ENCODE measurements at places on chromosomes 1 and 21. TPM values are rescaled to one million over a fixed set of nuclear protein-coding genes. Genes with fewer than 3 reads are reported as not detected.

Gene CFAP74
- not detected for total RNA-seq

GRCh38 chr1:206856674-206857464 lies 8.6 kb upstream of the IL20 start:
- H3K27me3 ChIP-seq, result no peaks in the 10 kb centered on the region
- peaks cover 11% of the 10 kb centered on the region for H3K4me1 ChIP-seq
- no peaks in the 10 kb centered on the region for H3K36me3 ChIP-seq
- no peak for DNase-seq

Gene KCNJ10
- not detected for total RNA-seq

GRCh38 chr21:19326531-19327319 lies 923.1 kb upstream of the TMPRSS15 start:
- DNase-seq, result no peak
- no peaks in the 10 kb centered on the region for H3K4me1 ChIP-seq
- H3K27ac ChIP-seq, result no peak overlapping the region
- no peak overlapping the region for H3K4me3 ChIP-seq
- H3K27me3 ChIP-seq, result no peaks in the 10 kb centered on the region
- no peaks in the 10 kb centered on the region for H3K36me3 ChIP-seq

Gene TMPRSS15
- not detected for total RNA-seq

- no peak overlapping the region for H3K4me3 ChIP-seq
- H3K4me1 ChIP-seq, result no peaks in the 10 kb centered on the region
- DNase-seq, result no peak
Measured at GRCh38 chr1:246162560-246162959, 344.5 kb downstream of the SMYD3 start.

DNA sequence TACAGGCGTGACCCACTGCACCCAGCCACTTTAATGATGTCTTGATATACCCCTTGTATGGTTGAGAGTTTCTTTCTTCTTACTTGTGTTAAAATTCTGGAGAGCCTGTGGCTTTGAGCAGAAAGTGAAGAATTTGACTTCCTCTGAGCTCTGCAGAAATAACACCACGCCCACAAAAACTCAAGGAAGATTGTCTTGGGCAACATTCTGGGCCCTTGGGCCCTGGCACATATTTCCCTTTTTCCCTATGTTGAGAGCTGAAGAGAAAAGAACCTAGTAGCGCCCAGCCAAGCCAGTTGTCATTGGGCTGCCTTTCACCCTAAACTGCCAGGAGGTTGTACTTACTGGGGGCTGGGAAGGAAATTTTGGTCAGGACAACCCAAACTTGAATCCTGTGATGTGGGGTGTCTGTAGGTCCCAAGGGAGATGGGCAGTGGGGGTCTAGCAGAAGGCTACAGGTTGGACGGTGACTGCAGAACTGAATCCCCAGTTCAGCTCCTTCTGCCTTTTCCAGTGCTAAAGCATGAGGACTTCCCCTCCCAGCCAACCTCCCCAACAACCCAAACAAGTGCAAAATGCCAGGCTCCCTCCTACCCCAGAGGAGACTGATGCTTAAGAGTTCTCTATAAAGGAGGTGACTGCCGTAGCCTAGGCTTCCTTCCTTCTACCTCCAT lies 11.7 kb upstream of the SNAPIN start:
- no peak overlapping the region for H3K27ac ChIP-seq
- H3K27me3 ChIP-seq, result no peaks in the 10 kb centered on the region
- no peak overlapping the region for H3K4me3 ChIP-seq

Gene TEX38
- total RNA-seq, result not detected

Gene S100A4
- 299 TPM for total RNA-seq

- H3K27me3 ChIP-seq, result no peaks in the 10 kb centered on the region
- H3K4me1 ChIP-seq, result no peaks in the 10 kb centered on the region
- no peak overlapping the region for H3K27ac ChIP-seq
Measured at GRCh38 chr1:222251847-222252246, 296.1 kb downstream of the HHIPL2 start.

DNA sequence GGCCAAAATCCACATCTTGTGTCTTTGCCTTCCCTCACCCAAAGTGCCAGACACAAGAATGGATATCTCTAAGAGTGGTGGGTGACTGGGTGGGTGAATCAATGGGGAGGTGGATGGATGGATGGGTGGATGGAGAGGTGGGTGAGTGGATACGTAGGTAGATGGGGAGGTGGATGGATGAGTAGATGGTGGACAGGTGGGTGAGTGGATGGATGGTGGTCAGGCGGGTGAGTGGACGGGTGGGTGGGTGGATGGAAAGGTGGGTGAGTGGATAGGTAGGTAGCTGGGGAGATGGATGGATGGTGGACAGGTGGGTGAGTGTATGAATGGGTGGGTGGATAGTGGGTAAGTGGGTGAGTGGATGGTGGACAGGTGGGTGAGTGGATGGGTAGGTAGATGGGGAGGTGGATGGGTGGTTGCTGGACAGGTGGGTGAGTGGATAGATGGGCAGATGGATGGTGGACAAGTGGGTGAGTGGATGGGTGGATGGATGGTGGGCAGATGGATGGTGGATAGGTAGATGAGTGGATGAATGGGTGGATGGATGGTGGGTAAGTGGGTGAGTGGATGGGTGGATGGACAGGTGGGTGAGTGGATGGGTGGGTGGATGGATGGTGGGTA lies 34.2 kb downstream of the SLC19A1 start:
- no peaks in the 10 kb centered on the region for H3K27me3 ChIP-seq
- H3K4me1 ChIP-seq, result no peaks in the 10 kb centered on the region
- H3K36me3 ChIP-seq, result peaks cover 2% of the 10 kb centered on the region
- no peak for DNase-seq
- no peak overlapping the region for H3K4me3 ChIP-seq
- H3K27ac ChIP-seq, result no peak overlapping the region

GRCh38 chr1:198254521-198254920 lies 97.7 kb downstream of the NEK7 start:
- no peaks in the 10 kb centered on the region for H3K36me3 ChIP-seq
- H3K27me3 ChIP-seq, result no peaks in the 10 kb centered on the region
- no peak overlapping the region for H3K4me3 ChIP-seq

DNA sequence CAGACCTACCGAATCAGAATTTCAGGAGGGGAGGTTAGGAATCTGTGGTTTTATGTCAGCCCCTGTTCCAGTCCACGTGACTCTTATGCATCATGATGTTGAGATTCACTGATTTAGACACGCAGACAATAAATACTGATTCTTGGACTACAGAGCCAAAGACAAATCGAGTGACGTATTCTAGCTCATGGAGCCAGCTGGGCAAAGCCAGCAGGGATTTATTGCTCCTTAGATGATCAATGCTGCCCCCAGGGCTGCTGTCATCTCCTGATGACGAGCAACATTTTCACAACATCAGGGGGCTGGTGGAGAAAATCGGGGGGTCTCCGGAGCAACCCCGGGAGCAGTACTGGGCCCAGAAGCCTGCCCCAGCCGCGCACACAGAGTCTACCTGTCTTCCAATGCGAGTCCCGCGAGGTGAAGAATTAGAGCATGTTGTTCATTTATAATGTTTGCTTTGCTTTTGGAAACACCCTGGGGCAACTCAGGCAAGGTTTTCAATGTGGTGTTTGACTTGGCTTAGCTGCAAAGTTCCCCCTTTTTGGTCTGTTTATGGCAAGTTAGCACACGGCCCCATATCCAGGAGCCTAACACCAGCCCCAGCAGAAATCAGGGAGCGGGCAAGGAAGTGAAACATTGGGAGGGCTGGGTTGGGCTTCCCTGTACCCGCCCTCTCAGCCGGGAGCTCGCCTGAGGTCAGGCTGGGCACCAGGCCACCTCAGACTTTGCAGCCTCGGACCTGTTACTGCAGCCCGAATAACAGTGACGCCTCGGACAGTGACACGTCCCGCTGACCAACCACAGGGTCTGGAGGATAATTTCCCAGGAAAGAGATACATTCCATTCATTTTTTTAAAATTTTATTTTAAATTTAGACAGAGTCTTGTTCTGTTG lies 19.9 kb upstream of the CLDN14 start:
- H3K27ac ChIP-seq, result no peak overlapping the region
- H3K36me3 ChIP-seq, result no peaks in the 10 kb centered on the region
- H3K4me3 ChIP-seq, result no peak overlapping the region
- H3K4me1 ChIP-seq, result no peaks in the 10 kb centered on the region

Gene ADGRB2
- total RNA-seq, result 0.71 TPM

GRCh38 chr21:34520764-34521508 lies 8.9 kb upstream of the KCNE1 start:
- H3K27ac ChIP-seq, result no peak overlapping the region
- peaks cover 7% of the 10 kb centered on the region for H3K36me3 ChIP-seq
- no peaks in the 10 kb centered on the region for H3K27me3 ChIP-seq
- H3K4me1 ChIP-seq, result no peaks in the 10 kb centered on the region

DNA sequence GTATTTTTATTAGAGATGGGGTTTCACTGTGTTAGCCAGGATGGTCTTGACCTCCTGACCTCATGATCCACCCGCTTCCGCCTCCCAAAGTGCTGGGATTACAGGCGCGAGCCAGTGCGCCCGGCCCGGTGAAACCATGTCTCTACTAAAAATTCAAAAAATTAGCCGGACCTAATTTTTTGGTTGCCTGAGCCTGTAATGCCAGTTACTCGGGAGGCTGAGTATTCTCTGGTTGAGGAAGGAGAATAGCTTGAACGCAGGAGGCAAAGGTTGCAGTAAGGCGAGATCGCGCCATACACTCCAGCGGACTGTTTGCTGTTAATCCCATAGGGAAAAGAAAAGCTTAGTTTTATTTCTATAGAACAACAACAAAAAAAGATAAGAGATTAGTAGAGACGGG lies 29.9 kb upstream of the HJV start:
- H3K36me3 ChIP-seq, result no peaks in the 10 kb centered on the region
- H3K4me1 ChIP-seq, result peaks cover 10% of the 10 kb centered on the region
- H3K4me3 ChIP-seq, result peak overlapping the region; percentile 49
- no peaks in the 10 kb centered on the region for H3K27me3 ChIP-seq
- DNase-seq, result no peak

Gene PLA2G2A
- not detected for total RNA-seq

Gene C1orf116
- 0.25 TPM for total RNA-seq

DNA sequence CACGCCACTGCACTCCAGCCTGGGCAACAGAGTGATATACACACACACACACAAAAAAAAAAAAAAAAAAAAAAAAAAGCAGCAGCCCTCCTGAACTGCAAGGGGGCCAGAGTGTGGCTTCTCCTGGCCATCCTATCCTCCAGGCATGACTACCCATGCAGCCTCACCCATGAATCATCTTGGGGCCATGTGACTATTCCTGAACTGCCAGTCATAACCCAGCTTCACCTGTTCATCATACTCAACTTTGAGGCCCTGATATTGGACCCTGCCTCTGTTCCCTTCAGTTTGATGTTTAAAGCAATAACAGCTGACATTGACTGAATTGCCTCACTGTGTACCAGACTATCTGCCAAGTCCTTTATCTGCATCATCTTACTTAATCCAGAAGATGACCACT lies 2.8 kb upstream of the HPCAL4 start:
- H3K36me3 ChIP-seq, result no peaks in the 10 kb centered on the region
- peaks cover 40% of the 10 kb centered on the region for H3K4me1 ChIP-seq
- no peak overlapping the region for H3K4me3 ChIP-seq
- peaks cover 14% of the 10 kb centered on the region for H3K27me3 ChIP-seq
- H3K27ac ChIP-seq, result no peak overlapping the region

Gene CLEC20A
- total RNA-seq, result not detected

GRCh38 chr1:118618618-118619340 lies 369.4 kb downstream of the TBX15 start:
- no peaks in the 10 kb centered on the region for H3K27me3 ChIP-seq
- DNase-seq, result no peak
- no peak overlapping the region for H3K27ac ChIP-seq
- no peak overlapping the region for H3K4me3 ChIP-seq
- no peaks in the 10 kb centered on the region for H3K36me3 ChIP-seq
- H3K4me1 ChIP-seq, result no peaks in the 10 kb centered on the region

Gene TINAGL1
- total RNA-seq, result not detected

GRCh38 chr1:14810595-14811361 lies 212.3 kb downstream of the KAZN start:
- H3K27me3 ChIP-seq, result peaks cover 3% of the 10 kb centered on the region
- H3K4me3 ChIP-seq, result no peak overlapping the region
- no peak overlapping the region for H3K27ac ChIP-seq
- H3K36me3 ChIP-seq, result no peaks in the 10 kb centered on the region
- no peaks in the 10 kb centered on the region for H3K4me1 ChIP-seq
- DNase-seq, result no peak

GRCh38 chr1:61247881-61248752 lies 165.8 kb downstream of the NFIA start:
- H3K4me3 ChIP-seq, result no peak overlapping the region
- H3K27me3 ChIP-seq, result no peaks in the 10 kb centered on the region
- no peak for DNase-seq
- no peak overlapping the region for H3K27ac ChIP-seq

DNA sequence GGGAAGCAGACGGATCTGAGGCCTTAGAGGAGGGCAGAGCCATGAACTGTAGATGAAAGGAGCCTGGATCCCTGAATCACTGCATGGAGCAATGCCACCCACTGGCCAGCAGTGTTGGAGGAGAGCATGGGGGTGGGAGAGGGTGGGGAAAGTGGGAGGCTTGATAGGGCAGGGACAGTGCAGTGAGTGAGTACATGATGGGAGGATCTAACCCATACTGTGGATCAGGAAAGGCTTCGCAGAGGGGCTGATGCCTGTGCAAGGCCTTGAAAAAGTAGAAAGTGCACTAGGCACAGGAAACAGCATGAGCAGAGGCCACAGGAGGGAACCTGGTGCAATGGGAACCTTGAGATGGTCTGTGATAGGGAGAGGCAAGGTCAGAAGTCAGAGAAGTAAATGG lies 391.9 kb downstream of the PTPRU start:
- no peak overlapping the region for H3K4me3 ChIP-seq
- H3K27me3 ChIP-seq, result no peaks in the 10 kb centered on the region
- no peaks in the 10 kb centered on the region for H3K4me1 ChIP-seq

Gene SHISA4
- not detected for total RNA-seq

Gene OR2L13
- total RNA-seq, result not detected

Gene TESK2
- 2.8 TPM for total RNA-seq

- H3K4me3 ChIP-seq, result no peak overlapping the region
- H3K27ac ChIP-seq, result no peak overlapping the region
- no peaks in the 10 kb centered on the region for H3K4me1 ChIP-seq
- DNase-seq, result no peak
Measured at GRCh38 chr21:8993284-8993942, 1528.0 kb upstream of the TPTE start.

DNA sequence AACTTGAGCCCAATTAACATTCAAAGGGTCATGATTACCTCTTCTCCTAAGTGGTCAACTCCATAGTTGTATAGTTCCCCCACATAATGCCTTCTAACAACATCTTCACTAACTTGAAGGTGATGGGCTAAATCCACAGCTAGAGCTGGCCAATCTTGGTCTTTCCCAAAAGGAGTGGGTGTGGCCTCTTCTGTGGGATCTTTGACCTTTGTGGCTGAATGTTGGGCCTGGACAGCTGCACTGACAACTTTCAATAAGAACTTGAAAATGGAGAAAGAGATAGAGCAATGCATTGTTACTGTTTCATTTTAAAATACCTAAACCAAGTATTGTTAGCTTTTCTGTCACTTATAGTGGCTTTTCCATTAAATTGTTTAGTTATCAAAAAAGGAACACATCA lies 59.2 kb downstream of the IARS2 start:
- peaks cover 64% of the 10 kb centered on the region for H3K36me3 ChIP-seq
- no peak for DNase-seq
- H3K4me1 ChIP-seq, result peaks cover 6% of the 10 kb centered on the region
- H3K27me3 ChIP-seq, result no peaks in the 10 kb centered on the region
- H3K4me3 ChIP-seq, result no peak overlapping the region

GRCh38 chr1:168053681-168054080 lies 83.0 kb downstream of the GPR161 start:
- no peaks in the 10 kb centered on the region for H3K4me1 ChIP-seq
- no peaks in the 10 kb centered on the region for H3K27me3 ChIP-seq
- DNase-seq, result no peak
- H3K27ac ChIP-seq, result no peak overlapping the region

Data from CD4-positive, alpha-beta T cell (primary cell).